ENCODE measurements at places on chromosomes 7 and 10. TPM values are rescaled to one million over a fixed set of nuclear protein-coding genes. Genes with fewer than 3 reads are reported as not detected.

Gene GIMAP6
- total RNA-seq: 16.8 TPM

Gene SRPK2
- total RNA-seq: 30.3 TPM

Gene FANK1
- total RNA-seq: 0.95 TPM

Gene FBXL13
- 4.9 TPM for total RNA-seq

Gene KEL
- 0.96 TPM for total RNA-seq

All from omental fat pad (tissue), 4 donors.